ENCODE measurements at places on chromosomes 11 and 22. TPM values are rescaled to one million over a fixed set of nuclear protein-coding genes. Genes with fewer than 3 reads are reported as not detected.
A peak's percentile ranks its signal among the peaks of the same experiment; 100 is the strongest.

DNA sequence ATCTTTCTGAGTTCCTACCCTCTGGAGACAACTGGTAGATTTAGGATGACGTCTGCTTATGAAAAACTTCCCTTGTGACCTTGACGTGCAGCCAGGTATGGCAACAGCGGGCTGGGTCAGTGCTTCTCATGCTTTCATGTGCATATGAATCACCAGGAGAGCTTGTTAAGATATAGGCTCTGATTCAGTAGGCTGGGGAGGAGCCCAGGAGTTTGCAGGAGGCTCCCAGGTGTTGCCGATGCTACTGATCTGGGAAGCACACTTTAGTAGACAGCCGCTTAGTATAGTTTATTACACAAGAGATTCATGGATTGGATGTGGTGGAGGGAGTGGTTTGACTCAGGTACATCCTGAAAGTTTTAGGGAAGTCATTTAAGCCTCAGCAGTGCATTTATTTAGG, 23.8 kb downstream of the DIXDC1 start:
- DNase-seq: no peak

DNA sequence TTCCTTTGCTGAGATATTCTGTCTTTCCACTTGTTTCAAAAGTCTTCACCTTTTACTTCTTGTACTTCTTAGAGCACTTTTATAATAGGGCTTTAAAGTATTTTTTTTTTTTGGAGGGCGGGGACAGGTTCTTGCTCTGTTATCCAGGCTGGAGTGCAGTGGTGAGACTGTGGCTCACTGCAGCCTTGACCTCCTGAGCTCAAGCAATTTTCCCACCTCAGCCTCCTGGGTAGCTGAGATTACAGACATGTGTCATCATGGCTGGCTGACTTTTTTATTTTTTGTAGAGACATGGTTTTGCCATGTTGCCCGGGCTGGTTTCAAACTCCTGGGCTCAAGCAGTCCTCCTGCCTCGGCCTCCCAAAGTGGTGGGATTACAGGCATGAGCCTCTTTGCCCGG, 57.9 kb downstream of the DYNC2H1 start:
- no peak for DNase-seq

GRCh38 chr11:96424693-96425092, 34.9 kb downstream of the JRKL start:
- no peak for DNase-seq

DNA sequence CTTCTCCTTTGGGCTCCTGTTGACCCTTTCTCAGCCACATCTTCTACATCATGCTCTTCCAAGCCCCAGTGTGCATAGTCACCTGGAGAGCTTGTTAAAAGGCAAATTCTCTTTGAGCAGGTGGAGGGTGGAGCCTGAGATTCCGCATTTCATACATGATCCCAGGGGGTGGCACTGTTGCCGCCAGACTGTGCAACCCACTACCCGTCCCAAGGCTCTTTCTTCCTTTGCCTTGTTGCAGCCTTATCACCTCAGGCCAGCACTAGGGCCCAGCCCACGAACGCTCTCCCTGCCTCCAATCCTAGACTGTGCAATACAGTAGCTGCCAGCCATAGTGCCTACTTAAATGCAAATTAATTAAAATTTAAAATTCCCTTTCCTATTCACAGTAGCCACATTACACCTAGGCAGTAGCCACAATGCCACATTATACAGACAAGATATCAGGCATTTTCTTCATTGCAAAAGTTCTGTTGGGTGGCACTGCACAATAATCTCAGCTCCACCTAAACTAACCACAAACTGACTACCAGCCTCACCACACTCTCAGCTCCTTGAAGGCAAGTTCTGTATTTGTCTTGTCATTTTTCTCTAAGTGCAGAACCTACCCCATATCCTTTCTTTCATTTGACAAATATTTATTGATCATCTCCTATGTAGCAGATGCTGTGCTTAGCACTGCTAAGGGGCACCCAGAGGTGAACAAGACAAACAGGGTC, 4.6 kb upstream of the KCNJ5 start:
- DNase-seq: no peak

DNA sequence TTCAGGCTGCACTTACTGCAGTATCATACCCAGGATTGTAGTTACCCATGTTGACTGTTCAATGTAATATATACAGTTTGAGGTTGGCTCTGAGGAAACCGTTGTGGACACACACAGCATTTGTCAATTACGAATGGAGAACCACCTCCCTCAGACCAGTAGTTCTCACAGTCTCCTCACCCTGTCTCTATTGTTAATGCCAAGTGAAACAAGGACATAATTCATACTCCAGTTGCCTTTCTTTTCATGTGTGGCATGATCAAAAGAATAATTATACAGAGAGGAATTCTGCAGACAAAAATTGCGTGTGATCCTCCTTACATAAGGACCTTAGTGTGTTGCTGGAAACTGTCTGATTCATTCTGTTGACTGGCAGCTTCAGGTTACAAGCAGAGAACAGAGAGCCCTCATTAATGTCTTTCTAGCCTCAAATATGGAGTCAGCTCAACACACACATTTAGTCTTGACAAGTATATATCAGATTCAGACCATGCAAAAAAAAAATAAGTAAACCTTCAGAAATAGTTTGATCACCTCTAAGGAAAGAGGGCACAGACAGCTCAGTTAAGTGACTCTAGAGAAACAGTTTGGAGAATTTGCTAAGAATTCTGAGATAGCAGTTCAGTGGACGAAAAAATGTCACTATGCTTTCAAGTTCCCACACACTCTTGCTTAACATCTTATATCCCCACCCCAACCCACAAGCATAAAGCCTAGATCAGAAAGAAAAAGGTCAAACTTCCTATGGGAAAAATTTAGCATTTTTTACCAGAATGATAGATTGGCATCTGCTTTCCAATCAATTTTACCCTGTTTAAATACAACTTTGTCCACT, 96.1 kb downstream of the MAML2 start:
- no peak for DNase-seq

DNA sequence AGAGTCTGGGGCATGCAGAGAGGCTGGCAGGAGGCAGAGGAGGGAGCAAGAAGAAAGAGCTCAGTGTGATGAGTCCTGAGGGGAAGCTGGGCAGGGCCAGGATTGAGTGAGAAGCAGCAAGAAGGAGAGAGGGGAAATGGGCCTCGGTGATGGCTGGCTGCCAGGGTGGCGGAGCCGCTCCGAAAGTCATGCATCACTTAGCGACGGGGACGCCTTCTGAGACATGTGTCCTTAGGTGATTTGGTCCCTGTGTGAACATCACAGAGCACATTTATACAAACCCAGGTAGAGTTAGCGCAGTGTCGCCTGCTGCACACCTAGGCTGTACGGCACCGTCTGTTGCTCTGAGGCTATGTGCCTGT, 15.1 kb downstream of the TBC1D22A start:
- peak; percentile 70 for DNase-seq

DNA sequence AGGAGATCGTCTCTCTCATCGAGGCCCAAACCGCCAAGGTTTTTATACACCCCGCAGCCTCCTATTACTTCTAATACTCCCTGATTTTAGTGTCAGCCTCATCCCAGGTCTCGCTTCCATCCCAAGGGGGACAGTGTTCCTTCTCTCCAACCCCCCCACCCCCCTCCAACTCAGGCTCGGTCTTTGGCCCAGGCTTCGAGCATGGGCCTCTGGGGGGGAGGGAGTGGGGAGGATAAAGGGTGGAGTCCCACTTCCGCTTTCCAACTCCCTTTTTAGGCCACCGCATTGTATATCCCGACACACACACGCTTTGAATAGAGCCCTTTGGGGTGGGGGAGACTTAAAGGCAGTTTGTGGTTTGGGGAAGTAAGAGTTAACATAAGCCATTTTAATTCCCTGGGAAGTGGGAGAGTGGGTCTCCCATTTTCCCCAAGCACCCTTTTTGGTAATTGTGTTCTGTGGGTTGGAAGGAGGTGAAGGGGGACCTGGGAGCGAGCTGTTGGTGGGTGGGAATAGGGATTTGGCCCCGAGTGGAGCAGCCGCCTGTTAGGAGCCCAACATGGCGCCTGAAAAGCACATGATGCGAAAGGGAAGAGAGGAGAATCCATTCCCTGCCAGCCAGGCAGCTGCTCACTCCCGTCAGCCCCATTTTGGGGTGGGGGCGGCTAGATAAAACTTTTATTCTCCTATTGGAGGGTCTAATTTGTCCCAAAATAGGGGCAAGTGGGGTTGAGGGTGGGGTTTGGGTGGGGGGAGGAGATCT, 844 bp downstream of the PCF11 start:
- DNase-seq: peak; percentile 61

DNA sequence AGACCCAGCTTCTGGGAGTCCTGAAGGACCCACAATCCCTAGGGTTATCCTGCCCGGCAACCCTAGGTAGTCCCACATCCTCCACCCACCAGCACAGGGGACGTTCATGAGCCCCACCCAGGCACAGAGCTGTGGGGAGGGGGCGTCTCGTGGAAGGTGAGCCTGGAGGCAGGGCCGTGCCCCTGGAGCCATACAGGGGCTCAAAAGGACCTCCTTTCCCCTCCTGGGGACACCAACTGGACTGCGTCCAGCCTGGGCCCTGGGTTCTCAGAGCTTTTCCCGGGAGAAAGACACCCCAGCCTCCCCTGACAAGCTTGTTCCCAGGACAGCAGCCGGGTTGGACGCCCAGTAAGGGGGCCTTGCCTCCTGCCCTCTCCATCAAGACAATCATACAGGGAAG, 78.4 kb downstream of the BRD1 start:
- DNase-seq: no peak

- no peak for DNase-seq
These were observed 44.4 kb upstream of the BID start for GRCh38 chr22:17818649-17819048.

GRCh38 chr11:17743026-17743807, 8.6 kb downstream of the KCNC1 start:
- DNase-seq: no peak

DNA sequence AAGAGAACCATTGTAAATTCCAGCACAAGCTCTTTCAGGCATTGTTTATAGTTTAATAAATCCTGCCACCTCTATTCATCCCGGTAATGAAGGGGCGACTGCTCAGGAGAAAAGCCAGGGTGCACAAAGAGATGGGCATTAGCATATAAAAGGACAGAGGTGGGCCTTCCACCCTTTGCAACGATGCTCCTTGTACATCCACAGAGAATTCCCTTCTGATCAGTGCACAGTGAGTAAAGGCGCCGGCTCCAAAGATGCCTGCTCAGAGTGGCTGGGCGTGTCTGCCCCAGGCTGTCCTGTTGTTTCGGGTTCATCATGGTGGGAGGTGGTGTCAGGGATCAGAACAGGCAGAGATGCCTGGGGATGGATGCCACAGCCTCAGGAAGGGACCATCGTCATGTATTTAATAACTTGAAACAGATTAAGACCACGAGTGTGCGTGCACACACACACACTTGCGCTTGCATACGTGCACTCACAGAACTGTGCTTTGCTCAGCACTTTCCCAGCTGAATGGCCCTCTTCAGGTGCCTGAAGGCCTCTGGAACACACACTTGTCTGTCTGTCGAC, 305.0 kb downstream of the TBC1D22A start:
- no peak for DNase-seq

- no peak for DNase-seq
These were observed 61.4 kb upstream of the KIRREL3 start for GRCh38 chr11:127061947-127062346.

DNA sequence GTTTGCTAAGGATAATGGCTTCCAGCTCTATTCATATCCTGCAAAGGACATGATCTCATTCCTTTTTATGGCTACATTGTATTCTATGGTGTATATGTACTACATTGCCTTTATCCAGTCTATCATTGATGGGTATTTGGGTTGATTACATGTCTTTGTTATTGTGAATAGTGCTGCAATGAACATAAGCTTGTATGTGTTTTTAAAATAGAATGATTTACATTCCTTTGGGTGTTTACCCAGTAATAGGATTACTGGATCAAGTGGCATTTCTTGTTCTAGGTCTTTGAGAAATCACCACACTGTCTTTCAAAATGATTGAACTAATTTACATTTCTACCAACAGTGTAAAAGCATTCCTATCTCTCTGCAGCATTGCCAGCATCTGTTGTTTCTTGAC, 6.0 kb upstream of the MS4A6E start:
- no peak for DNase-seq

DNA sequence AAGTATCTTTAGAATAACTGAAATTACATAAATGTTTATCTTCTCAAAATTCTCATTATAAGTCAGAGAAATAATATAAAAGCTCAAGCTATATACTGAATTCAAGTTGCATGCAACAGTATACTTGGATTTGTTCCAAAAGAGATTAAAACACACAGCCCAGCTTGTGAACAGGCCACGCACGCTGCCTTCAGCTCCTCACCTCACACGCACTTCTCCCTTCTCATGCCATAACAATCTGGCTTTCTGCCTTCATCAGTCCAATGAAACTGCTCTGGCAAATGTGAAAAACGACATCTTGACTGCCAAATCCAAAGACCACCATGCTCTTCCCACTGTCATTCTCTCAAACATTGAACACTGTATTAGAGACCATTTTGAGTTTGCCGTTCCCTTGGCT, 22.1 kb downstream of the ATP6V1E1 start:
- DNase-seq: no peak

GRCh38 chr11:126327281-126328000, 23.6 kb downstream of the DCPS start:
- no peak for DNase-seq

DNA sequence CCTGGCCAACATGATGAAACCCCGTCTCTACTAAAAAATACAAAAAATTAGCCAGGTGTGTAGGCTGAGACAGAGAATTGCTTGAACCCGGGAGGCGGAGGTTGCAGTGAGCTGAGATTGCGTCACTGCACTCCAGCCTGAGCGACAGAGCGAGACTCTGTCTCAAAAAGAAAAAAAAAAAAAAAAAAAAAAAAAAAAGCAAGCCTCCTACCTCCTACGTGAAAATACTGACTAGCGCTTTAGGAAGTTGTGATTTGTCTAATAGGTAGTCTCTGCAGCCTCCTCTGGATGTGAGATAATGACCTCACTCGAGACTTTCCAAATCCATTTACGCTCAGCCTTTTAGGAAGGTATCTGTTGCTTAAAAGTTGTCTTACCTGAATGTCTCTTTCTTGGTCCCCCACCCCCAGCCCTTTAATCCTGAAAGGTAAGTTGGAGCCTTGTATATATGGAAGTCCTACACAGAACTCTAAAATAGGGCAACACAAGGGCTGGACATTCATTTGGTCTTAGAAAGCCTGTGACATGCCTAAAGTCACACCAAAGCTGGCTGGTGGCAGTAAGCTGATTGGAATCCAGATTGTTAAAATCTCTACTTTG, 5.5 kb downstream of the SEPTIN3 start:
- DNase-seq: no peak

DNA sequence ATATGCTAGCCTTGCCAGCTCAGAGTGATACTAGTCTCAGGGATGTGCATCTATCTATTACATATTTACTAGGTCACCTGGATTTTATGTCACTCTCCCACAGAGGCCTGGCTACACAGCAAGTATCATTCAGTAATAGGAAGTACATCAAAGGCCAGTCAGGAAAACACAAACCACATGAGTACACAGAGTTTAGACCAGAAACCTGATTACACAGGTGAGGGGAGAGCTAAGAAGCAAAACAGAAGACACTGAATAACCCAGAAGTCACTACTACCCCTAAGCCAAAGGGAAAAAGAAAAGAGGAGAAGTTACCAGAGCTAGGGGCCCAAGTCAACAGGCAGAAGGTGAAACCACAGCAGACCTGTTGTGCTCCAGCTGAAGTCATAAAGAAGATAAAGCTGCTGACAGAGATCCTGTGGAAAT, 13.3 kb downstream of the LPXN start:
- DNase-seq: no peak

NCAM1 gene
- 3.5 TPM for total RNA-seq

OR51B4 gene
- total RNA-seq: not detected

BEST1 gene
- 14.1 TPM for total RNA-seq

OR2AG1 gene
- total RNA-seq: not detected

ACR gene
- total RNA-seq: 0.62 TPM

RIMBP3B gene
- total RNA-seq: 0.21 TPM

LINC01488 gene
- not detected for total RNA-seq

TMPRSS5 gene
- total RNA-seq: 1.1 TPM

GP1BB gene
- total RNA-seq: 2.8 TPM

HRAS gene
- 36.3 TPM for total RNA-seq

Data from lower lobe of right lung (tissue), 2 donors.